Fibroblast of the aortic adventitia (primary cell): ENCODE measurements at places on chromosomes 3 and 15.

DNA sequence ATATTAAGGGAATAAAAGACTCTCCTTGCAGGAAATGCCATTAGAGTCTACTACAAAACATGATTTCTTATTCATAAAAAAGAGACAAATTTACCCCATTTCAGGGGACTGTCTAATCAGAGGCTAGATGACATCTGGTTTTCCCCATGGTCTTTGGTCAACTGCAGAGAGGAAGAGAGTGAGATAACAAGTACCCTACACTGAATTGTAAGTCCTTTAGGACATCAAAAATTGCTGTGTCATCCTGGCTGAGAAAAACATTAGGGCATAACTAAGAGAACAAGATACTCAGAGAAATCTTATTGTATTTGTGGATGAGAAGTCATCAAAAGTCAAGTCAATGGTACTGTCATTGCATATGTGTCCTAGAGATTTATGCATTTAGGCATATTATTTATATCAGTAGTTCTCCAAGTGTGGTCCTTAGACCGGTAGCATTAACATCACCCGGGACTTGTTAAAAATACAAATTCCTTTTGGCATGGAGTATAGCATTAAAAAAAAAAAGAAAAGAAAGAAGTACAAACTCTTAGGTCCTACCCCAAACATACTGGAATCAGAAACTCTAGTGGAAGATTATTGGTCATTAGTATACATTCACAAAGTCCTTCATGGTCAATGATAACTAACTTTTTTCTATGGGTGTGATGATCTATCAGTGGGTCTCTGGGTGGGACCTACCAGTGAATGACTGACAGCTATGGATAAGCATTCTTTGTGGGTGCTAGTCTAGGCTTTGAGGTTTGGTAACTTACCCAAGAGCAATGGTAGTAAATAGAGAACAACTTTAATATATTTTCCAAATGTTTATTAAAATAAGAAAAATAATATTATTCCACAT is 29.0 kb upstream of the TBC1D5 start:
- DNase-seq, result peak; percentile 37

- peak; percentile 24 for DNase-seq
Observed at GRCh38 chr15:85443593-85444087, 63.2 kb downstream of the AKAP13 start.

GRCh38 chr15:36977659-36978058 is 122.7 kb downstream of the MEIS2 start:
- no peak for DNase-seq

GRCh38 chr3:37709946-37710640 is 151.6 kb upstream of the CTDSPL start:
- DNase-seq, result no peak

GRCh38 chr3:79002465-79003372 is 765.1 kb downstream of the ROBO1 start:
- DNase-seq, result no peak

DNA sequence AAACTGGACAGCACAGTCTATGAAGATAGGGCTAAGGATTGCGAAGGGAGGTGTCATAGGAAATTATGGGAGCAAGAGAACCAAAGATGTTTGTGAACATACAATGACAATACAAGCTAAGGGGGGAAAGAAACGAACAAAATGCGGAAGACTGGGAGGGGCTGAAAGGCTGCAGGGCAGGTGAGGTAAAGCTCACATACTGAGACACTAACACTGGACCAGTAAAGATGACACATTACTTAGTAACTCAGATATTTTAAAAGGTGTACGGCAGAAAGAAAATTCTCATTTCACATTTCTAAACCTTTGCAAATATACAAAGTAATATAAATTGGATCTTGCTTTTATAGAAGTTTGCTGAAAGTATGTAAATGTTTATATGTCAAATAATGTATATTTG is 10.1 kb downstream of the CLDND1 start:
- DNase-seq, result no peak
